Endothelial cell of umbilical vein (primary cell): ENCODE measurements at places on chromosomes 3 and 15. TPM values are rescaled to one million over a fixed set of nuclear protein-coding genes. Genes with fewer than 3 reads are reported as not detected.

Gene FRG2C
- not detected in 2 replicates for polyA plus RNA-seq

Gene MOBP
- 1.6 and 2.3 TPM in 2 replicates for polyA plus RNA-seq

Gene CCDC191
- 1.4 and 1.7 TPM in 2 replicates for polyA plus RNA-seq

Gene SKOR1
- polyA plus RNA-seq = 0.05 and 0.06 TPM in 2 replicates

Gene GOLGA6B
- not detected in 2 replicates for polyA plus RNA-seq

DNA sequence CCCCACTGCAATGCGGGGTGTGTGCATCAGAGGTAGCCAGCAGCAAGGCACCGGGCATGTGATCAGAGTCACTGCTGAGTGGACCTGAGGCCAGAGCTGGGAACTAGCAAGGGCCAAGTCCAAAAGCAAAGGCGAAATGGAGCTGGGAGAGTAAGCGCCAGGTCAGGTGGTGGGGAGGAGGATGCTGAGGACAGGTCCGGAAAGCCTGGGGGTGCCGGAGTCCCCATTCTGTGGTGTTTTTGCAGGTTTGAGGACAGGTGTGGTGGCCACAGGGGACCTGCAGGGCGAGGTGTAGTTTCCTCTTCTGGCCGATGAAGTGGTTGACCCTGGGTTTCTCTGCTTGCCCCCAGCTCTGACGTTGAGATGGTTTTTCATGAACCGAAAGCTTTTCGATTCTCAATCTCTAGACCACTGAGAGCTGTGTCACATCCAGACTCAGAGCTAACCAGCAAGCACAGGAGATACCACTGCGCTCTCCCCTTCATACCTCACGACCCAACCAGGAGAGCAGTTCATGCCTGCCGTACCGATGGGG is 35.0 kb upstream of the HES1 start:
- DNase-seq = no peak

DNA sequence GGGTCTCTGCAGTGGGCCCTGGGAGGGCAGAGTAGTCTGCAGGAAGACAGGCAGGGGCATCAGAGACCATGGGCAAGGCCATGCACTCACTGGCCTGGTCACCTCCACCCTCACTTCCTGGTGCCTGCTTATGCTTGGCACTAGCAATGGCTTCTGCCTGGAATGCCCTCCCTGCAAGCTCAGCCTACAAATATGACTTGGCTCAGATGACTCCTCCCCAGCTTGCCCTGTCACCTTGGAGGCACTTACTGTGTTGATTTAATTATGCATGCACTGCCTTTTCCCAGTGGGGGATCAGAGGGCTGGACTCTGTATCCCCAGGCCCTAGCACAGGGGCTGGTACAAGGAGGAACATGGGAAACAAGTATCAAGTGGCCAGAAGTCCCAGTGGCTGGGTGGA is 7.8 kb downstream of the C3orf18 start:
- no peak for DNase-seq

- DNase-seq = no peak
Measured at GRCh38 chr3:97911459-97911858, 60.8 kb downstream of the RIOX2 start.

DNA sequence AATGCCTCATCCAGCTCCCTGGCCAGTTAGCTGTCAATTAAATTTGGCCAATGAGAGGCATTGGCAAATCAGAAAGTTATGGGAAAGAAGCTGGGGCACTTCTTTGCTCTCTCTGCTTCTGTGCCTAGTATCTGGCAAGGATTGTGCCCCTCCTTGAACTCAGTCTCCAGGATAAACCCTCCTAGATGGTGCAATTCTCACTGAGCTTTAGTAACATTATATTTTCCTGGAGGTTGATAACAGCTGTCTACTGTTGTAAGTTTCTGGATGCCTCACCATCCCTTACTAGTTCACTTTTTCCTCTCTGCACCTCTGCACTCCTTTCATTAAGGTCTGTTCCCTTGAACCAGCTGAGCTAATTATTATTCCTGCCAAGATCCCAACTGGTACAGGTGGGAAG is 329.5 kb downstream of the MFSD1 start:
- DNase-seq = no peak

GRCh38 chr15:38398134-38398533 is 55.8 kb upstream of the FAM98B start:
- peak; percentile 73 for DNase-seq

DNA sequence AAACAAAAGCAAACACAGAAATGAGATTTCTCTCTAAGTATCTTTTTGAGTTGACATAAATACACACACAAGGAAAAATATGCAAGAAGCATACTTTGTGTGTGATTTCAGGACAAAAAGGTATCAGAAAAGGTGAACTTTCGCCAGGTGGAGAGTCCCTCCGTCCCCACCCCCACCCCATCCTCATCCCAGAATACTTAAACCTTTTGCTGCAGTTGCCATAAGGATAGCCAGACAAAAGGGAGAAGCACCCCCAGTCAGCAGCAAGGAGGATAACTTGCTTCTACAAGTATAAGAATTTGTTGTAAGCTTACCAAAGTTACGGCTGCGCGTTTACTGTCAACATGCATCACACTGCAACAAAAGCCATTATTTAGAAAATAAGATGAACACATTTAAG is 10.3 kb downstream of the FOXP1 start:
- no peak for DNase-seq

- no peak for DNase-seq
Measured at GRCh38 chr3:193499136-193499770, 55.4 kb downstream of the ATP13A4 start.

DNA sequence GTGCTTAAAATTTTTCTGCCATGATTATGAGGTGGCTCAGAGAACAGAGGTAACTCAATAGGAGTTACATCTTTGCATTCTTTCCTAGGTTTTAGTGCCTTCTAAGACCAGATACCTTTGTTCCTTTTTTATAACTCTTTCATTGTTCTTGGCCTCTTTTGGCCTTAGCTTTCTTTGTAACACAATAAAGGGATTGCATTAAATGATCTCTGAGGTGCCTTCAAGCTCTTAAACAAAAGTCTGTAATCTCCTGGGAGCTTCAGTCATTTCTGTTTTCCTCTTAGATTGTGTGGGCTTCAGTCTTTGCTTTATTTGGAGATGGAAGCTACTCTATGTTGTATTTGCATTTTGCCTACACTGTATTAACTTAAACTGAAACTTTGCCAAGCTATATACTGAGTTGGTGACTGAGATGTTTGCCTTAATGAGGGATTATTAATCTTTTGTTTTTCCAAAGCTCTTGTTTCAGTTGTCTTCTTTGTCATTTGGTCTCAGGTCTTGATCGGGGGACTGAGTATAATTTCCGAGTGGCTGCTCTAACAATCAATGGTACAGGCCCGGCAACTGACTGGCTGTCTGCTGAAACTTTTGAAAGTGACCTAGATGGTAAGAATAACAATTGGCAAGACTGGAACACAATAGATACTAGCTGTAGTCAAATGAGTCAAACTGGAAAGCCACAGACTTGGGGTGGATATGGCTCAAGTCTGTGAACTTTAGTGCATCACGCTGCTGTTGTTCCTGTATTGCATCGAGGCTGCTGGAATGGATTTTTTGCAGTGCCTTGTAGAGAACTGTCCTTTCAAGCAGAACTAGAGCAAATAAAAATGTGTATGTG is 110.3 kb downstream of the HCN4 start:
- no peak for DNase-seq

GRCh38 chr15:57923306-57923705 is 142.2 kb downstream of the ALDH1A2 start:
- peak; percentile 90 for DNase-seq

GRCh38 chr3:186214670-186215069 is 105.8 kb upstream of the ETV5 start:
- DNase-seq = no peak

- no peak for DNase-seq
Measured at GRCh38 chr15:99016680-99017321, 9.2 kb upstream of the PGPEP1L start.

- DNase-seq = no peak
Measured at GRCh38 chr3:4409415-4409814, 57.7 kb downstream of the SUMF1 start.

DNA sequence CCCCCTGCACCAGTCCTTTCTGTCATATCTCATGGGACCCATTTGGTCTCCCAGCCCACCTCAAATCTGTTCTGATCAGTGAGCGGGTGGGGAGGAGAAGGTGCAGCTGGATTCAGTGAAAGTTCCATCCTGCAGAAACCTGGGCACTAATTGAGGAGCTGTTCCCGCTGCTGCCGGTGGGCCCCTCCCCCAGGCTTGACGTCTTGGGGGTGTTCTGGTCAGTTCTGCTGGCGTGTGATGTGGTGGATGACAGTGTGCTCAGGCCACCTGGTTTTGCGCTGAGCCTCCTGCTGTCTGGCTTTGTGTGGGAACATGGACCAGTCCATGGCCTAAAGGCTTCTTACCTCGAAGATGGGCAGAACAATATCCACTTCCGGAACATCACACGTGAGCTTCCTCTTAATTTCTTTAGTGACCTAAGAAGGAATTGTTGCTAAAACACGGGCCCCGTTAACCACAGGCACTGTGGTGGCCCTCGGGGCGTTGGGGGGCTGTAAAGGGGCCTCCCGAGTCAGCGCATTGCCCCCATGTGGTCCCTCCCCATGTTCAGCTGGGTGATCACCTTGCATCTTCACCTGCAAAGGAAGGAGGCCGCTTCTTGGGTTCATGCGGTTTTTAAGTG is 59.7 kb downstream of the RGMA start:
- DNase-seq = peak; percentile 25

DNA sequence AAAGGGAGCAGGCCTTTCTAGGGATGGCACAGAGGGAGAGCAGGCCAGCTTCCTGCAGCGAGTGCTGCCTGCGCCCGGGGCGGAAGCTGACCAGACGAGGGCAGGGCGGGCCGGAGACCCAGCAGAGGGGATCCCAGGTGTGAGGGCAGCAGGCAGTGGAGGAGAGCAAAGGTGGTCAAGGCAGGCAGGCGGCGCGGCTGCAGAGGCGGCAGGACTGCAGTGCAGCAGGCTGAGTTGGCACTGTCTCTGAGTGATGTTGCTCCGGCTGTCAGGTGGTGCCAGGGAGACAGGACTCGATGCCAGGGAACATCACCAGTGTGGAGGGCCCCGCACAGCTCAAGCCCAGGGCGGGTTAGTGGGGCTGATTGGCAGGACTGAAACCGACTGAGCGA is 22.3 kb upstream of the PLXNA1 start:
- DNase-seq = no peak
